Activated CD4-positive, alpha-beta T cell treated with anti-CD3 and anti-CD28 coated beads, Interleukin-2, Interleukin-6, amounts not matched to agents 100 ng/mL and 50 ng/mL, durations not matched to agents 16 hours and 8 hours (primary cell): ENCODE measurements at places on chromosomes 2 and 18.

- no peak for DNase-seq
These were observed 28.1 kb downstream of the GAREM1 start for GRCh38 chr18:32442575-32442974.

GRCh38 chr2:146239392-146240135 is 1605.3 kb upstream of the ACVR2A start:
- no peak for DNase-seq

DNA sequence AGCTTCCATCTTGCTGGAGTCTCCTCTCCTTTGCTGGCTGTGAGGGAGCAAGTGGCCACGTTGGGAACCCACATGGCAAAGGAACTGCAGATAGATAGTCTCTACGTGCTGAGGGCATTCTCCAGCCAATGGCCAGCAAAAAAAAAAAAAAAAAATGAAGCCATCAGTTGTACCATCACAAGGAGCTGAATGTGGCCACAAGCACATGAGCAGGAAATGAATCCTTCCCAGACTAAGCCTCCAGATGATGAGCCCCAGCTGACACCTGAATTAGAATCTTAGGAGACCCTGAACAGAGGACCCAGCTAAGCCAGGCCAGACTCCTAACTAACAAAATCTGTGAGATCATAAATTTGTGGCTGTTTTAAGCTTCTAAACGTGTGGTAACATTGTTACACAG is 57.9 kb downstream of the SPIRE1 start:
- no peak for DNase-seq

DNA sequence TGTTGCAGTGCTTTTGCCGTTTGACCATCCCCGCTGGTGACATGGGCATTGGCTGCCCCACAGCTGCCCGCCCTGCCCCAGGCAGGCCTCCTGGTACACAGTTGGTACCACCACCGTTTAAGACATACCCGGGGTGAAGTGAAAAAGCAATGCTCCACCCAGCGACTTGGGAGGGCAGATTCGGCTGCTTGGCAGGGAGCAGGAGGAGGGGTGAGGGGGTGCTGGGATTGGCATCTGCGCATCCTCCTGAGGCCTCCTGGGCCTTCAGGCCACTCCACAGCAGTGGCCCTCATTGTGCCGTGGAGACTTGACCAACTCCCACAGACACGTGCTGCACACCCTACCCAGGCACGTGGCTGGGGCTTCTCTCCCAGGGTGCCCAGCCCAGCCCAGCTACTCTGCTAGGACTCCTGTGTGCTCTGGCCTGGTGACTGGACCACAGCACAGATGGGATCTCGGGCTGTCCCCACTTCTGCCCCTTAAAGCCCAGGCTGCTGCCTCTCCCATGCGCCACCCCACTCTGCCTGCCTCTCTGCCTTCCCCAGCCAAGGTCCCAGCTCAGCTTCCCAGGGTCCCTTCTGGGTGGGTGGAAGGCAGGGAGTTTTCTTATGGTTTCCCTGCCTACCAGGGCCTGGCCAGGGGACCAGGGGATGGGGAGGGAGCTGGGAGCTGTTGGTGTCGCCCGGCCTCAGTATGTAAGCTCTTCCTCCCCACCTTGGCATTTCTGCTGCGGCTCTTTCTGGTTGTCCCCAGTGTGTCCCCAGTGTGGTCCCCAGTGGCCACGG is 157.0 kb upstream of the HS6ST1 start:
- no peak for DNase-seq

DNA sequence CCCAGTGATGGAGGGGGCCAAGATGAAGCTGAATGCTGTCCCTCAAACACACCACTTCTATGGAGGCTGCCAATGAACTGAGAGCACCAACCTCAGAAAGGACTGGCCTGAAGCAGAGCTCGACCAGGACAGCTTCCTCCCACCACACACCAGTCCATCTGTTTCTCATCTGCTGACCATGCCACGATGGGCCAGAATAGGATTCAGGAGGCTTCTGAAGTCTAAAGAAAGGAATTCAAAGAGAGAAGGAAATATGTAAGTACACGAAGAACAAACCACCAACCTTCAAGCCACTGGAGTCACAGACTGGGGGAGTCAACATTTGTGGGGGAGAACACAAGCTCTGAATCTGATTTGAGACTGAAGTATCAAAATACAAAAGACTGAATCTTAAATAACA is 157.6 kb upstream of the CCDC68 start:
- no peak for DNase-seq

GRCh38 chr2:199303728-199304177 is 154.0 kb downstream of the SATB2 start:
- DNase-seq = no peak

GRCh38 chr2:42777883-42778805 is 14.2 kb upstream of the OXER1 start:
- DNase-seq = no peak

GRCh38 chr18:59093668-59094067 is 46.0 kb upstream of the SEC11C start:
- no peak for DNase-seq

GRCh38 chr18:49911427-49911826 is 98.1 kb upstream of the ACAA2 start:
- no peak for DNase-seq

GRCh38 chr2:67318993-67319481 is 78.1 kb upstream of the ETAA1 start:
- no peak for DNase-seq

- DNase-seq = no peak
These were observed 186.5 kb upstream of the HDAC4 start for GRCh38 chr2:239587311-239587731.

DNA sequence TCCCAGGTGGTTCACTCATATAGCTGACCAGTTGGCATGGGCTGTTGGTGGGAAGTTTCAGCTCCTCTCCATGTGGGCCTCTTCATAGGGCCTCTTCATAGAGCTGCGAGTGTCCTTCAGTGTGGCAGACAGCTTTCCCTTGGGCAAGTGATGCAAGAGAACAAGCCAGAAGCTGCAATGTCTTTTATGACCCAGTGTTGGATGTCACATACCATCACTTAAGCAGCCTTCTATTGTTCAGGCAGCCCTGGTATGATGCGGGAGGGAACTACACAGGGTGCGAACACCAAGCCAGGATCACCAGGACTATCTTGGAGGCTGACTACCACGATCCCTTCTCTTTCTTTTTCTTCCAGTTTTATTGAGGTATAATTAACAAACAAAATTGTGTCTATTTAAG is 126.5 kb upstream of the ITGA6 start:
- no peak for DNase-seq

- no peak for DNase-seq
These were observed 38.2 kb upstream of the RAB27B start for GRCh38 chr18:54790109-54790508.

DNA sequence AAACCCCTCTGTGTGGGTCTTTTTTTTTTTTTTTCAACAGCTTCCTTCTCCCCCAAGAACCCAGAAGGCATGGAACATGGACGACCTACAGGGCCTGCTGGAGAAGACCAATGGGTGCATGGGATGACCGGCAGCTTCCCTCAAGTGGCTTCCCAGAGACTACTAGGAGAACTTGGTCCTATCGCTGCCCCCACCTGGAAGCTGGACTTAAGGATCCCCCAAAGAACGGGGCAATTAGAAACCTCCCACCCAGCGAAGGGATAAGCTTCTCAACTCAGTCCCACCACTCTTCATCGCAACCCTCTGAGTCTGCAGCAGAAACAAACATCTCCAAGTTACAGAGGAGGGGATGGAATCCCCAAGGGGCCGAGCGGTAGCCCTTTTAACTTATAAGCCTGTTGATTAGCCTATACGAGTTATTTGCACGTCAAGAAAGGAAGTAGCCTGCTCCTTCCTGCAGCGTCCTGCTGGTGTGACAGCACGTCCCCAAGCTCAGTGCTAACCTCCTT is 1.4 kb downstream of the ACTR1B start:
- no peak for DNase-seq

DNA sequence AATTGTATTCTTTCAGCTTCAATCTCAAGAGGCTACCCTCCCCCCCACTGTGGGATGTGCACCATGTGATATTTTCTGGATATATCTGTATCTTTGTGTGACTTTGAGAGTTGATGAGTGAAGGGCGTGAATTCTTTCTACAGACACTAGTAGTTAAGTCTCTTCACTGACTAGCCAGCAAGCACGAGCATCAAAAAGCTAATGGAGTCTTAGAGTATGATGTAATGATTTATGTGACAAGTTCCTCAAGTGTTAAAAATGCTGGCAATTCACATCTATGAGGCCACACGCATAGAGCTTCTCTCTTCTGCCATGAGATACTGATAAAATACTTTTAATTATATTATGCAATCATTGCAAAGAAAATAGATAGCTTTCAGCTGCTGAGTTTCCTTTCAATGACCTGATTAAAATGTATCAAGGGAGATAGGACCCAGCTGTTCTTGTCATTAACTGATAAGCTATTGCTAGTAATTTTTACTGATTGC is 304.8 kb downstream of the TRIB2 start:
- DNase-seq = no peak

DNA sequence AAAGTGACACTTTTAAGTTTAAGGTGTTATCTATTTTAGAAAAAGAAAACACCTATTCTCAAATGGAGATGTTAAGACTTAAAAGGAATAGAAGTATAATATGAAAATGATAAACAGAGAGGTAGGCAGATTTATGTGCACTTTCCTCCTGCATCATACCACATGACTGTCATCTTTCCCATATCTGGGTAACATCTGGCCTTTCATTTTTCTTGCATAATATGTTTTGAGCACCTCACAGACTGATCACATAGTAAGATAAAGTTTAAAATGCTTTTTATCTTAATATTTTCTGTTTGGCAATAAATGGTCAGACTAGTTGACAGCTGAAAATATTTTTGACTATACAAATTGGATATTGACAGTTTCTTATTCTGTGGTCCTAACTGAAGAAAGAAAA is 1852.1 kb upstream of the PIK3C3 start:
- DNase-seq = no peak

- DNase-seq = no peak
These were observed 72.3 kb upstream of the CD226 start for GRCh38 chr18:70019991-70020390.

DNA sequence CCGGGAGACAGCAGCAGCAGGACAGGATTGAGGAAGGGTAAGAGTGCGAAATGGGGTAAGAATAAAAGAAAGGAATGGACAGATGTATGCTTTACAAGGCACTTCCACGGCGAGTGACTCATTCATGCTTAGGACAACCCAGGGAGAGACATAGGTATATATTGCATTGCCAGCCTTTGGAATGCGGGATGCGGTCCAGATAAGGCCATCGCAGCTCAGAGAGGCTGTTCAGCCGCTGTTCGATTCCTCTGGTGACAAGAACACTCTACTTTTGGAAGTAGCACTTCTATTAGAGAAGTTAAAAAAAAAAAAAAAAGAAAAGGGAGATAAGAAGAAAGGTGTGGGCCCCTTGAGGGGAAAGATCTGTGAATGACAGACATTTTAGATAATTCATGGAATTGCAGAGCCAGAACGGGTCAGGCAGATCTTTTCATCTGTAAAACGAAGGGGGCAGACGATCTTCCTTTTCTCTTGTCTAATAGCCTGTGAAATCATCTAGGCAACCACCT is 819 bp upstream of the NCOA1 start:
- DNase-seq = no peak

DNA sequence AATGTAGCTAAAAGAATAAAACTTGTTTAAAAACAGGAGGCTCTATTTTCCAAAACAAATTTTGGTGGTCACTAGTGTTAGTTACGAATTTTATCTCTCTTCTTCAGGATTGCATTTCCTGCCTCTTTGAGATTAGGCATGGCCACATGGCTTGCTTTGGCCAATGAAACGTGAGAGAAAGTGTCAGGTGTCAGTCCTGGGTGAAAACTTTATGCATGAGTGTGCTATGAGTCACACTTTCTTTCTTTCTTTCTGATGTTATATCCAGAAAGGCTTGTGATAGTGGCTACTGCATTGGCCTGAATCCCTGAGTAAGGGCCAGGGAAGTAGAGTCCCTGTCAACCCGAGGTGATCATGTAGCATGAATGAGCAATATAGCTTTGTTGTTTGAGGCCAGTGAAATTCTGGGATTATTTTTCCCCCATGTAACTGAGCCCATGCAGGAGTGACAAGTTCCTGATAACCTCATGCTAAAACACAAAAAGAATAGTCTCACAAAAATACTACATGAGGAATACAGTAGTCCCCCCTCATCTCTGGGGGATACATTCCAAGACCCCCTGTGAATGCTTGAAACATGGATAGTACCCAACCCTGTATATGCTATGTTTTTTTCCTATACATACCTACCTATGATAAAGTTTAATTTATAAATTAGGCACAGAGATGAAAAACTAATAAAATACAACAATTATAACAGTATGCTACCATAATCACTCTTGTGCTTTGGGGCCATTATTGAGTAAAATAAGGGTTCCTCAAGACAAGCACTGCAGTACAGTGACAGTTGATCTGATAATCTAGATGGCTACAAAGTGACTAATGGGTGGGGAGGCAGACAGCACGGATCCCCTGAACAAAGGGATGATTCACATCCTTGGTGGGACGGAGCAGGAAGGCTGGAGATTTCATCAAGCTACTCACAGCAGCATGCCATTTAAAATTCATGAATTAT is 109.5 kb downstream of the CDC42EP3 start:
- DNase-seq = peak; percentile 76

DNA sequence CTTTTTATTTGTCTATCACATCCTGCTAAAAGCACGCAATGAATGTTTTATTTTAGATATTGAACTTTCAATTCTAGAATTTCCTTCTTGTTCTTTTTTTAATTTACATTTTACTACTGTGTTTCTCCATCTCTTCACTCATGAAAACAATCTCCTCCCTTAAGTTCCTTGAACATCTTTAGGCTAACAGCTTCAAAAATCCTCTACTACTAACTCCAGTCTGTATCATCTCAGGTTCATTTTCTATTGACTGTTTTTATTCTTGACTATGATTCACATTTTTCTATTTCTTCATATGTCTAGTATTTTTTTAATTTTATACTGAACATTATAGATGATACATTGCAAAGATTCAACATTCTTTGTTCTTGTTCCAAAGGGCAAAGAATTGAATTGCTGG is 79.2 kb upstream of the NCK2 start:
- DNase-seq = no peak

GRCh38 chr2:185381631-185382030 is 357.0 kb upstream of the FSIP2 start:
- no peak for DNase-seq

DNA sequence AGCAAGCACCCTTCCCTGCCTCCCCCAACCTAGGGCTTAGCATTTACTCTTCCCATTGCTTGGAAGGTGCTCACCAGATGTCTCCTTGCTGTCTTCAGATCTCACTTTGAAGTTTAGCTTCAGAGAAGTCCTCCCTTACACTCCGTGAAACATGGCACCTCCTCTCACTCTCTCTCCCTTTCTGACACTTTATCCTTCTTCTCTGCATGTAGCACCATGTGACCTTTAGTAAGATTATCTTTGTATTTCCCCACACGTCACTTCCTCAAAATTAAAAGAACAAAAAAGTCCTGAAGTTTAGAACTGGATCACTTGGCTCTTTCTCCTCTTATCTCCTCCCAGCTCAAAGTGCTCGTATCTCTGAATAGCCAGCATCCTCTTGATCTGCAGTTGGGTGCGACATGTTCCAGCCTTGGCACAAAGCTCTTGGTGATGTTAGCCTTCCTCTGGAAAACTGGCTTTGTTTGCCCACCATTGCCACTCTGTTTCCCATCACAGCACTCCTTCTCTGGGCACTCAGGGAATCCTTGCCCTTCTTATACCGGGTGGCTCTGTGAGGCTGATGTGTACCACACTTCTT is 40.6 kb upstream of the EPAS1 start:
- no peak for DNase-seq

GRCh38 chr18:79785831-79786230 is 11.9 kb upstream of the KCNG2 start:
- DNase-seq = no peak

- DNase-seq = no peak
These were observed 15.4 kb upstream of the MATN3 start for GRCh38 chr2:20027705-20028434.
